Stimulated activated CD4-positive, alpha-beta T cell treated with anti-CD3 and anti-CD28 coated beads, Interleukin-2, amount 100 ng/mL, for 48 hours (primary cell): ENCODE measurements at places on chromosomes 11 and 22.

- no peak for DNase-seq
These were observed 105.6 kb downstream of the ATXN10 start for GRCh38 chr22:45777046-45777851.

DNA sequence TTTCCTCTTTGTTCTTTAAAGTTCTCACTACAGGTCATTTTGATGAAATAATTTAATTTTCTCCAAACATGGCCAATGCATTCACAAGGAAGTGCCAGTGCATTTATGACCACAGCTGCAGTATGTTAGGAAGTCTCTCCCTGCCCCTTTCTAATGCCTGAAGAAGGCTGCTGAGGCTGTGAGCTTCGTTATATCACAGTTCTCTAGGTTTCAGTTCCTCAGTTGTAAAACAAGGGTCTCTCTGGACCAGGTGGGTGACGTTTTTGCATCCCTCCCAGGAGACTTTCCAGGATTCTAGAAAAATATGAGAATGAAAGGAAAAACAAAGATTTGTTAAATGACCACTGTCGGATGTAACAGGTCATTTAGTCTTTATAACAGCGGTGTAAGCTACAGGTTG is 171.6 kb downstream of the LARGE1 start:
- no peak for DNase-seq

DNA sequence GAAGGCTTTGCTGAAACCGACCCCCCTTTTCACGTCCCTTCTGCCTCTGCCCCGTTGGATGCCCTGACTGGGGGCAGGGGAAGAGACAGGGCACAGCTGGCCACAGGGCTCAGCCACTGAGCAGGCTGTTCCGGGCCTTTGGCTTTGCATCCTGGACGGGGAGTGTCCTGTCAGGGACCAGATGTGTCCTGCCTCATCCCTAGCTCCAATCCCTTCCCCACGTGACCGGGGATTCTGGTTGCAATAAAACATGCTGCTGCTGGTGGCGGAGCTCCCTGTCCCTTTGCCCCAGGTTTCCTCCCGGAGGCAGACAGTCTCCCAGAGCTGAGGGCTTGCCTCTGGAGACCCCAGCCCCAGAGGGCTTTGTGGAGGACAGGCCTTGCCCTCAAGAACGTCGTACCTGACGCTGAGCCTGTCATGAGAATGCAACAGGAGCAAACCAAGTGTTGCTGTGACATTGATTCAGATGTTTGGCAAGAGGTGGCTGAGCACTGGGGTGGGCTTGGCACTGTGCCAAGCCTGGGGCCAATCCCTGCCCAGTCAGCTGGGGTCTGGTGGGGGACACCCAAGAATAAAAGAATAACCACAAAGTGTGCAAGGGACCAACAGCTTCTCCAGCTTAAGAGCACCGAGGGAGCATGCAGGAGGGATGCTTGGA is 7.3 kb downstream of the CDC42EP2 start:
- DNase-seq = no peak

- no peak for DNase-seq
These were observed 120.4 kb downstream of the CCDC34 start for GRCh38 chr11:27242591-27242990.

GRCh38 chr22:45893516-45893915 is 83.4 kb downstream of the WNT7B start:
- no peak for DNase-seq

GRCh38 chr22:45883811-45884170 is 93.2 kb downstream of the WNT7B start:
- no peak for DNase-seq

- no peak for DNase-seq
These were observed 11.6 kb downstream of the LARGE2 start for GRCh38 chr11:45933846-45934579.

- no peak for DNase-seq
These were observed 758 bp downstream of the LDLRAD3 start for GRCh38 chr11:35944503-35945136.

GRCh38 chr11:115712296-115712695 is 208.1 kb upstream of the CADM1 start:
- DNase-seq = no peak

GRCh38 chr11:73274722-73275380 is 2.7 kb downstream of the P2RY6 start:
- DNase-seq = no peak

GRCh38 chr11:29534836-29535235 is 482.0 kb downstream of the KCNA4 start:
- DNase-seq = no peak

- no peak for DNase-seq
These were observed 24.4 kb downstream of the SERGEF start for GRCh38 chr11:17988465-17988864.

- no peak for DNase-seq
These were observed 45.1 kb downstream of the C11orf96 start for GRCh38 chr11:43987384-43988039.

DNA sequence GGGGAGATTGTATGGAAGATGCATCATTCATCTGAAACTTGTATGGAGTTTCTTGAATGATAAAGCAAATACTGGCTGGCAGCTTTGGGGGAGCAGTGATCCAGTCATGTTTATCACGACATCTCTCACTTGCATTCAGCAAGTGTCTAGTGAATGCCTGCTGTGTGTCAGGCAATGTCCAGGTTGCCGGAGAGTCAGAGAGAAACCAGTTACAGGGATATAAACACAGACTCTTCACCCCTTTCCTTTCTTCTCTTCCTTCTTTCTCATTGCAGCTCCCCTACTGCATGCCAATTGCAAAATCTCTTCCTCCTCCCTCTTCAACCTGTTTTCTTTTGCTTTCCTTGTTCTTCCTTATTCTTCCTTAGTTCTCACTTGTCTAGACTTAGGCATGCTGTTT is 206.6 kb upstream of the SEZ6L start:
- no peak for DNase-seq

DNA sequence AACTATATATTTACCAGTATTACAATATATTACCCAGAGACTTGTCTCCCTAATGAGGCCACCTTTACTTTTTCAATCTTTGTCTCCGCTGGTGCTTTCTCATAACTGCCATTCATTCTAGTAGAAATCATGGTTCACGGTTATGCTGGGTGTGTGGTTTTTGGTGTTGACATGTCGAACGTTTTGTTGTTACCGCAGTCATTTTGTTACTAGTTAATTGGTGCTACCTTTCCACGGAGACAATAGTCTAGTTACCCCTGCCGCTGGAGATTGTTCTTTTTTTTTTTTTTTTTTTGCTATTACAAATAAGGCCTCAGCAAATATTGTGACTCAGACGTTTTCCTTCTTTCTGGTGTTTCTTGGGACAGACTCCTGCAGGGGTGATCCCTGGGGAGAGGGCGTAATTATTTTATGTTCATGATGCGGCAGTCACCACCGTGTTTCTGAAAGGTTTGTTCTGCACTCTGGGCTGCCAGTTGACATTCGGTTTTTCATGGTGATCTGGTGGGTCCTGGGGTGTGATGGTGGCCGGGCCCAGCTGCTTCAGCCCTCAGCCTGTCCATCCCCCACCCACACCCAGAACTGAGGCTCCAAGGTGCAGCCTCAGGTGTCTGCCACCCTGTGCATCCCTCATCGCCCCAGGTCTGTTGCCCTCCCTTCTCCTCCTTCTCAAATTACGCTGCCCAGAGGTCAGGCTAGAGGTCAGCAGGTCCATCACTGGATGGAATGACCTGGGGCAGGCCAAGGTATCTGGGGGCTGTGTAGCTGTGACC is 28.6 kb downstream of the LRP5 start:
- DNase-seq = no peak

- peak; percentile 93 for DNase-seq
These were observed 1.1 kb downstream of the CALCB start for GRCh38 chr11:15074206-15075161.

- no peak for DNase-seq
These were observed 45.0 kb downstream of the FBLN1 start for GRCh38 chr22:45547731-45548130.

DNA sequence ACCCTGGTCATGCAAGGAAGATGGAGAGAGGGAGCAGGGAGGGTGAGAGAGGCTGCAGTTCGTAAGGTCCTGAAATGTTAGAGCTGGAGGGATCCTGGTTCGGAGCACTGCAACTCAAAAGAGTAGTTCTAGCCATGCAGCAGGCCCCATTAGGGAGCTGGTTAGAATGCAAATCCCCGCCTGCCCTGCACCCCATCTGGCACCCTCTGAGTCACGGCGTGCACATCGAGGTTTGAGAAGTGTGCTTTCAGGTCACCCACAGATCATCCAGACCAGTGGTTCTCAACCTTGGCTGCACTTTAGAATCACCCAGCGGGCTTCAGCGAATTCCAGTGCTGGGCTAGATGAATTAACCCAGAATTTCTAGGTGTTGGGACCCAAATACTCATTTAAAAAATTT is 48.2 kb downstream of the ST3GAL4 start:
- no peak for DNase-seq
